ENCODE measurements at places on chromosomes 3 and 15.

DNA sequence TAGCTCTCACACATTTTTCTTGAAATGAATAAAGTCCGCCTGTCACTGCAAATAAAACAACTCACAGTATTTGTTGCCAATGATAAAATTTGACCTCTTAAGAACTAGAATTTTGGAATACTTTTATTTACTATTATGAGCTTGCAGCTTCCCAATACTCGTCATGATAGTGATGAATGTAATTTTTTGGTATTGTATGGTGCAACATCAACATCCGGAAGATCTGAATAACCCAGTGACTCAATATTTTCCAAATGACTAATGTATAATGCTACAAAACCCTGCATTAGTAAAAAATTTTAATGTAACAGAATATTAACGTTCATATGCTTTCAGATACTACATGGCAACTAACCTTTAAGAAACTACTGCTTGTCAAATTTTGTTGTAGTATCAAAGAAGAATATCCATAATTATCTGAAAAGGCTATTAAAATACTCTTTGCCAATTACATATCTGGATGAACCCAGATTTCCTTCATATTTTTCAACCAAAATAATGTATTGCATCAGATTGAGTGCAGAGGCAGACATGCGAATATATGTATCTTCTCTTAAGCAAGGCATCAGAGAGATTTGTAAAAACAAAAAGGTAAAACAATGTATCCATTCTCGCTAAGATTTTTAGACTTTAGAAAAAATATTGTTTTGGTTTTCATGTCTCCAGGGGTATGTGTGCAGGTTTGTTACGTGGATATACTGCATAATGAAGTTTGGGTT, 95.3 kb downstream of the IGF2BP2 start:
- no peak for DNase-seq

GRCh38 chr3:20846832-20847231, 660.8 kb upstream of the SGO1 start:
- DNase-seq, result no peak

GRCh38 chr3:106542101-106542769, 673.4 kb upstream of the CBLB start:
- DNase-seq, result no peak

DNA sequence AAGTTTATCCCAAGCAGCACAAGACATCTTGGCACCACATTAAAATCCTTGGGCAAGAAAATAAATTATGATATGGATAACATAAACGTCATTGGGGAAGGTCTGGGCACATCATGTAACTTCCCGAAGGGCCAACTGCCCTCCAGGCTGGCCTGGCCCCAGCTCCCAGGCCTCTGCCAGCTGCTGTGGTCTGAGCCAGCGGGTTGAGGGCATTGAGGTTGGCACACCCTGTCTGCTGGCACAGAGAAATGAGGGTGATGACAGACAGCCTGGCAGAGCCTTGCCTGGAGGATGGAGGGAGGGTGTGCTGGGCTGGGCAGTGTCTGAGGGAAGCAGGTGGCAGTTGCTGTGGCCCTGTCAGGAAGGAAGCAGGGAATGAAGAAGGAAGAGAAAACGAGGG, 3.3 kb upstream of the RBSN start:
- DNase-seq, result no peak

DNA sequence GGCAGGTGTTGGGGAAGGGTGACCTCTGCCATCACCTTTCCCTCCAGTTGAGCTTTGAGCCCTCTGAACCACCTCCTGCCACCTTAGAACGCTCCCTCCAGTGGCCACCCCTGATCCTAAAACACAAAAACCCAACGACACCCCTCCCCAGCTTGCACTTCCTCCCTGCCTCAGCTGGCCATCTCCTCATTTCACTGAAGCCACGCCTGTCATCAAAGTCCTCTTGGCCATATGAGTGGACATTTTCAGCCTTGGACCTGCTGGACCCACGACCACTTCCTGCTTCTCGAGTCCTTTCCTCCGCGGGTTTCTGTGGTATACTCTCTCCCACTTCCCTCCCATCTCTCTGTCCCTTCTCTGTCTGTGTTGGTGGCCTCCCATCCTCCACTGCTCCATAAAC, 48.5 kb upstream of the NR2C2 start:
- no peak for DNase-seq

DNA sequence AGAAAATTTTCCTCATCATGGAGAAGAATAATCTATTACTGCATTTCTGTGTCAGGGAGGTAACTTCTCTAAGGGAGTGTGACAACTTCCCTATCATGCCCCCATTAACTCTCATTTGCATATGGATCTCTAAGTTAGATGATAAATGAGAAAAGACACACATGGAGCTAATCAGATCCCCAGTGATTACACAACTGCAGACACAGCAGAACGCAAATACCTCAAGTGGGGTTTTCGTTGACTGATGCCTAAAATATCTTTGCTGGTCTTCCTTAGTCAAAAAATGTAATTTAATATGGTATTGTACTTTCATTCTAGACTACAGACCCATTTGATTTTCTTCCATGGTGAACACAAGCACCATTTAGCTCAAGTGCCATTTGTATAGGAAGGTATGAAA, 630.5 kb downstream of the TBL1XR1 start:
- DNase-seq, result no peak

DNA sequence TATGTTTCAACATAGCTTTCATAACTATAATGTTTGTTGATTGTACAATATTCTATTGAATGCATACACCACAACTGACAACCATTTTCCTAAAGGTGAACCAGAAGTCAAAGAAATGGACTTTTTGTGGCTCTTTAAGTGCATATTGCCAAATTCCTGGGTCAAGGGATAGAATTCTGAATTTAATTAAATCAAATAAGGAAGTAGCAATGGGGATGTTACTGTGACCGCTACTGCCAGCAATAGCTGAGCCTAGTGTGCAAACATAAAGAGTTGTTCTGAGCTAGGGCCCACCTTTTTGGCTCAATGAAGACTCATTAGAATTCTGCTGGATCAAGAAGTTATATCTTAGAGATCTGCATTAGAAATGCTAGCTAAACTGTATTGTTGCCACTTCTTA, 17.3 kb upstream of the KBTBD8 start:
- DNase-seq, result no peak

All from A673 (cell line).